ENCODE measurements at places on chromosomes 2 and 18.

DNA sequence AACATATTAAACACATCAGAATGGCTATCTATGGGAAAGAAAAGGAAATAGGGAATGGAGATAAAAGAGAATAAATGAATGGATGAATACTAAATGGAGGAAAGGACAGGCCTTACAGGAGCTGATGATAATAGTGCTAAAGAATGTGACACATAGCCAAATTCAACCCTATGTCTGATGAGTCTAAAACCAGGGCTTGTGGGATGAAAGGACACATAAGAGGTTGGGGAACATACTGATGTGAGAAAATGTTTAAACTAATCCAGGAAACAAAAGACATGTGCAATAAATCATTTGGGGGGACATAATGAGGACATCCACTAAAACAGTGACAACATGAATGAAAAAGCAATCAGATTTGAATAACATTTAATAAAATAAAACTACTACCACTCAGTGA lies 120.0 kb downstream of the DYM start:
- no peak for DNase-seq

- DNase-seq, result no peak
Observed at GRCh38 chr2:191272064-191272463, 26.9 kb downstream of the MYO1B start.

GRCh38 chr2:158539176-158540005 lies 82.6 kb downstream of the PKP4 start:
- no peak for DNase-seq

DNA sequence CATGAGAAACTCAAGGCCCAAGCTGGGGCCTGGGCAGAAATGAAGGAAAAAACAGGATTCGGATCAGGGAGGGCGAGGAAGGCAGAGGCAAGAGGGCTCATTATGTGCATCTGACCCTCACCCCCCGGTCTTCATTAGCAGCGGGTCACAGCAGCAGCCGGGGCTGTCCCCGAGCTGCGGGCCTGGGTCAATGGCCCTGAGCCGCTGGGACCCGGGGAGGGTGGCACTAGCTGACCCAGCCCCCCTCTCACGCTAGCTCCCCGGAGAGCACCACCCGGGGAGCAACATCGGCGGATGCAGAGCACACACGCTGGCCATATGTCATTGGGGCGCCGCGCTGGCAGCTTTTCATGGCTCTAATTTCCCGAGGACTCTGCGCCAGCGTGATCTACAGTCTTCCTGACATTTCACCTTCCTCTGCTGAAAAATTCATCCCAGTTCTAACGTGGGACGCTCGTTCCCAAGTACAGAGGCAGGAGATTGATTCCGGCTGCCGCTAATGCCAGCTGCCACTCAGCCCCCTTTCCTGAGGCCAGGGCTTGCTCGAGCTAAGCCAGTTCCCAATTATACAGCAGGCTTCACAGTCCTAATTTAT lies 63.7 kb downstream of the EIPR1 start:
- no peak for DNase-seq

DNA sequence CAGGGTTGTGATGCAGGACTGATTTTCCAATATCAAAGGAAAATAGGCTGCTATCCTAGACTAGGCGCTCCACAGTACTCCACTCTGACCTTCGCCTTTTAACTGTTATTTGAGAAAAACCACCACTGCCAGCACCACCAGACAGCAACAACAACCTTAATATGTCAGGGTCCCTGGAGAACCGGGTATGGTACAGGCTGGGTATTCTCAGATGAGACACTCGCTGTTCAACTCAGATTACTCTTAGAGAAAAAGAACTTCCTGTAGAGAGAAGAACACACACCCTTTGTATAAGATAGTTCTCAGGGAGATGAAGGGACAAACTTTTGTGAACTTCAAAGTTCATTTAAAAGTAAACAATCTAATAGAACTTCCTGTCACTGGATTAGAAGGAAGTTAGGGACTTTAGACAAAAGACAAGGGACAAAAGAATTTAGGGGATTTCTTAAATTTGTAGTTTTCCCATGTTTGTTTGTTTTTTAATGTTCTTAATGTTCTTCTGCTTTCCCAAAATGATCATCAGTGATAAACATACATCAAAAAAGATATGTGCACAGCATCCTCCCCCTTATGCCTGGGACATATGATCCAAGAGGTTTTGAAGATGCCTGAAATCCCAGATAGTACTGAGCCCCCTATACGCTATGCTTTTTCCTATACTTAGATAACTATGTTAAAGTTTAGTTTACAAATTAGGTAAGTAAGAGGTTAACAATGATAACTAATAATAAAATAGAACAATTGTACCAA lies 41.3 kb upstream of the PPP1R1C start:
- no peak for DNase-seq

DNA sequence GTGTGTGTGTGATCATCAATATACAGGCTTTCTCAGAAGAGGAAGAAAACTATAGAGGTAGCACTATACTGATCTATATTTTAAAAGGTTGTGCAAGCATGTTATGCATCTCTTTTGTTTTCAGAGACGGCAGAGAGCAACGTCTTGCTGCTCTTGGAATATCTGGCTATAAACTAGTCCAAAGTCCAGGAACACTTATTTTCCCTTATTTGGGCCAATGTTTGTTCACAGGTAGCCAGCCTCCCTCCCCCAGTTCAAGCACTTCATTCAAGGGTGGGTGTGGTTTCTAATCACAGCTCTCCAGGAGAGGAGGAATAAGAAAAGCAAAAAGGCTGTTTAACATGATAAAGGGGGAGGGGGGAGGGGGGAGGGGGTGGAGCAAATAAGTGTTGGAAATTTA lies 4.2 kb downstream of the FZD5 start:
- DNase-seq, result no peak

DNA sequence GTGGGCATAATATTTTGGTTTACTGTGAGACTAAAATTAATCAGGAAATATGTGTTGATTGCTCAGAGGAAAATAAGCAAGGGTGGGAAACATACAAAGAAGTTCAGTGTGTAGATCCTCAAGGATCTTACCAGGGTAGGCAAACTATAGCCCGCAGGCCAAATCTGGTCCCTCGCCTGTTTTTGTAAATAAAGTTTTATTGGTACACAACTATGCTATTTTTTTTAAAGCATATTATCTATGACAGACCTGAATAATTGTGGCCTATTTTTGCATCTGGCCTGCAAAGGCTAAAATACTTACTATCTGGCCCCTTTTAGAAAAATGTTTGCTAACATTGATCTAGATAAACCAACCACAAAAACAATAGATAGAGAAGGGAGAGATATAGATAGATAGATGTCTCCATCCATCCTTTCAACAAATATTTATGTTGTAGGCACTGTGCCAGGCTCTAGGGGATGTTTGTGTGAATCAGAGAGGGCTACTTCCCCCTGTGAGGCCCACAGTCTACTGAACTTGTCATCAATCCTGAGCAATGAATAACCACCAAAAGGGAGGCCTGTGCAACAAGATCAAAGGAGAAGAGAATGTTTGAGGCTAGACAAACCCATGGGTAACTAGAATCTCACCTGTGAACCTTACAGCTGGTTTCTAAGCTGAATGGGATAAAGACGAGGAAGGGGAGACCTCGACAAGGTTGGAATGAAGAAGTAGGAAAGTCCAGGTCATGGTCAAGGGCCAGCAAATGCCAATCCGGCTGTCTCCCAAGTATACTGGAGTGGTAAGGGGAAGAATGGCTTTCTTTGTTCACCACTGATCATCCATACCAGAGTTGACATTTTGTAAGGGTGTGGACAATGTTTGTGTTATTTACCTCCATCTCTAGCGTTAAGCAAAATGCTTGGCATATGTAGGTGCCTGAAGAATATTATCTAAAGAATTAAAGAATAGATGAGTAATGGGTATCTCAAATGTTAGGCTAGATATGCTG lies 23.6 kb downstream of the ALPK2 start:
- DNase-seq, result peak; percentile 35

- DNase-seq, result no peak
Observed at GRCh38 chr2:230664128-230664527, 48.5 kb upstream of the CAB39 start.

- no peak for DNase-seq
Observed at GRCh38 chr2:222427646-222428301, 3.4 kb downstream of the SGPP2 start.

- DNase-seq, result no peak
Observed at GRCh38 chr2:8602809-8603208, 79.0 kb upstream of the ID2 start.

DNA sequence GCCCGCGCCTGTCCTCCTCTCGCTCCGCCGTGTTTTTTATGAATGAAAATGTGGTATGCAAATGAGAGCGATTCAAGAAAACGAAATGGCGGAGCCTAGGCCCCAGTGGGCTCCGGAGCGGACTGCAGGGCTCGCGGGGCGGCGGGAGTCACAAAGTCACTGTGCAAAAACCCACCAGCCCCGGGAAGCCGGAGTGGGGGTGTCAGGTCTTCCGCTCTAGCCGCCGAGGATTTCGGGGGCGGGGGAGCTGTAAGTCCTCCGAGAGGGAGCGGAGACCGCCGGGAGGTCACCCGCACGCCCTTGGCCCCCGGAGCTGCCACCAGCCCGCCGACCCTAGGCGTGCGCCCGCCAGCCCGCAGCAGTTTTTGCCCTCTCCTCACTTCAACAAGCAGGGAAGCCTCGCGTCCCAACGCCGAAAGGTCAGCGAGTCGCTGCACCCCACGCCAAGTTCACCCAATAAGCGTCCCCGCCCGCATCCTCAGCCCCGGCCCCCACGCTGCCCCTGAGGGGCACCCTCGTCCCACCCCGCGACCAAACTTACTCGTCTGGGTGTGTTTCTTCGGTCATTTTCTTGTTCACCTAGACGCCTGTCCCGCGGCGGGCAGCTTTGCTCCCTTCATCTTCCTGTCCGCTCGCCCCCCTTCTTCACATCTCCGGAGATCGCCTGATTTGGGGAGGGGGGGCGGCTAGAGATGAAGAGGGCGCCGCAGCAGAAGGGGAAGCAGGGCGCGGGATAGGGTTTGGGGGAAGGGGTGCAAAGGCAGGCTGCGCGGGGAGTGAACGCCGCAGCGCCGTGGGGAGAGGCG lies 775 bp downstream of the SPRED2 start:
- peak; percentile 50 for DNase-seq

- DNase-seq, result no peak
Observed at GRCh38 chr2:109613081-109613921, 465 bp downstream of the SEPTIN10 start.

- DNase-seq, result no peak
Observed at GRCh38 chr2:149692961-149693396, 105.4 kb upstream of the MMADHC start.

GRCh38 chr2:43426305-43427031 lies 169.4 kb downstream of the THADA start:
- peak; percentile 49 for DNase-seq

DNA sequence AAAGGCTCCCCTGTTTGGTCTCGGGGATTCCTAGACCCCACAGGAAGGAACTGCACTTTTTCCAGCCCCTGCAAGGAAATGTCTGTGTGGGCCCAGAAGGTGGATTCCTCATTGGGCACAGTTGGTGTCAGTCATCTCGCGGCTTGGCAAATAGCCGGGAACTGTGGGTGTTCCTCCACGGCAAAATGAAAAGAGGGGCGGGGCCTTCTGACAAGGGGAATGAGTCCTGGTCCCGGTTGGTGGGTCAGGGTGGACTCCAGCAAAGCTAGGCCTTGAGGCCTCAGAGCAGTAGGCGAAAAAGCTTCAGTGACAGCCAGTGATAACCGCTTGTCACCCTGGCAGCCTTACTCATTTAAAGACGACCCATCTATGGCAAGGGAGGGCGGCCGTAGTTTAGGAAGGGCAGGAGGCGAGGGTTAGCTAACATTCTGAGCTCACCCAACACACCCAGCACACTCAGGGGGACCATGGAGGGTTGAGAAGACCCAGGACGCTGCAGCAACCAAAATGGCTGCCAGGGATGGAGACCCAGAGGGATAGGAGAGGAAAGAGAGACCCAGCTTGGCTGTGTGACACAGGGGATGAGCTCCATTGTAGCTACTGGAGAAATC lies 16.5 kb downstream of the SLC4A3 start:
- DNase-seq, result no peak

DNA sequence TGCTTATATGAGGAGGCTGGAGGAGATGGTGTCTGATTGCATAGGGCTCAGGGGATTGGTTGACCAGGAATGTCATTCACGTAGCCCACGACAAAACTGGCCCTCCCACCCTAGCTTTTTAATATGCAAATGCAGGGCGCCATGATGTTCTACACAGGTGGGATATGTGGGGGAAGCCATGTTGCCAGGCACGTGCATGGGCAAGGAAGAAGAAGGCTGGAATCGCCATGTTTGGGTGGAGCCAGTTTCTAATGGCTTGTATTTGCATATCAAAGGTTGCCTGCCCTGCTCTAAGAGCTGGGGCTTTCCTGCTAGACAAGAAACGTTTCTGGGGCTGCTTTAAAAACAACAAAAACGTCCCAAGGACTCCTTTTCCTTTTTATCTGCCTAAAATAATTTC lies 26.5 kb upstream of the LINC00305 start:
- no peak for DNase-seq

GRCh38 chr2:44753552-44754285 lies 187.8 kb upstream of the SIX3 start:
- DNase-seq, result no peak
